ENCODE measurements at places on chromosomes 6 and 20.

- no peak for DNase-seq
These were observed 291.6 kb downstream of the MAFB start for GRCh38 chr20:40397467-40397866.

GRCh38 chr20:49753133-49753532 is 39.5 kb upstream of the B4GALT5 start:
- DNase-seq, result no peak

GRCh38 chr6:170162011-170162774 is 128.7 kb downstream of the DLL1 start:
- DNase-seq, result no peak

DNA sequence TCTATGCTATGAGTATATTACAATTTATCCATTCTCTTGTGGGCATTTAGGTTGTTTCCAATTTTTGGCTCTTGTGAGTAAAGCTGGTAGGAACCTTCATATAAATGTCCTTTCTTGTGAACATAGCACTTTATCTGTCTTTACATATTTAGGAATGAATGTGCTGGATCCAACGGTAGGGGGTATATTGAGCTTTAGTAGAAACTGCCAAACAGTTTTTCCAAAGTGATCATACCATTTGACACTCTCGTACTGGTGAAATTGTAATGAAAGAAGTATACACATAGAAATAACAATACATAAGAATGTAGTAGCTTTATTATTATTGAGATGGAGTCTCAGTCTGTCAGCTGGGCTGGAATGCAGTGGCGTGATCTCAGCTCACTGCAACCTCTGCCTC is 30.9 kb upstream of the ARMH2 start:
- no peak for DNase-seq

DNA sequence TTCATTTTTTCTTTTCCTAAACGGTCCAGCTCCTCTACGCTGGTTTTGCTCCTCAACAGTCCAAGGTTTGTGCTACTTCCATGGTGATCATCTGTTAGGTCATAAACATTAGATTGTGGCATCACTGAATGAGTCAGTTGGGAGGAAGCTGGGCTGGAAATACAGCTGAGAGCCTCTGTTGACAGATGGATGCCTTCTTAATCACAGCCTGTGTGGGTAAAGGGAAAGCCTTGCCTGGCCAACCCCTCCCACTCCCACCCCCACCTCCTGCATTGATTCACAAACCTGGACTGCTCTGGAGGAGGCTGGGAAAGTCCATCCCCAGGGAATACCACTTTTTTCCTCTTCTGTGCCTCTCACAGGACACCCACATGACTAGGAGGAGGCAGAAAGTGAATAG is 180.6 kb upstream of the CCN2 start:
- peak; percentile 62 for DNase-seq

DNA sequence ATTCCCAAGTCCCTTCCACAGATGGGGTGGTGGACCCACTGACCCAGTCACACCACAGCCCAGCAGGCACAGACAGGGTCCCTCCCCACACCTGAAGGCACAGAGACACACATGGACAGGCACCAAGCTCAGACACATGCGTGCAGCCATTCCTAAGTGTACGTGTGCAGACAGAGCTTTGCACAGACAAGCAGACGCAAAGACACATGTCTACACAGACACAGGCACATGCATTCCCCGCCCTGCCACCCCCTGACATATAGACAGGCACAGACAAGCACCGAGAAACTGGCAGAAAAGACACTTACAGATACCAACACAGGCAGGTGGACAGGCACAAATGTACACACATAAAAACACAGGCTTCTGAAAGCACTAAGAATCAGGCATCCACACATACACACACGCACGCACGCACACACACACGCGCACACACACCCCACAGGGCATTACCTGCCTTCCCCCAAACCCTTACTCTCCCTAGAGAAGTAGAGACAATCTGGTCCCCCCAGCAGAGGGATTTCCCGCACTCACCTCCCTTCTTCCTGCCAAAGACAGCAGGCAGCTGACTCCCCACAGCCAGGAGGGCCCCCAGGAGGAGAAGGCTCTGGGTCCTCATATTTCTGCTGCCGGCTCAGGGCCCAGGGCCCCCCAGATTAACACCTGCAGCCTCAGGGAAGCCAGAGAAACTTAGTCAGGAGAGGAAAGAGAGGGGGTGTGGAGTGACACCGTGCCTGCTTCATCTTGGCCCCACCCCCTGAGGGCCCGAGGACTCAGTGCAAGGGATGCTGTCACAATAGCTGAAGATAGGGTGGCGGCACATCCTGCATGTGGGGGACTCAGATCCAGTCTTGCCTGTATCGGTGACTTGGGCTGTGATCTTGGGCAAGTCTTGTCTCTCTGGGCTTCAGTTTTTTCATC is at the start of gene WFDC5:
WFDC5 (minus strand) TSS at position 710 of the 921 bp plus-strand sequence; CDS start at position 619, 91 bp downstream.
- DNase-seq, result no peak

DNA sequence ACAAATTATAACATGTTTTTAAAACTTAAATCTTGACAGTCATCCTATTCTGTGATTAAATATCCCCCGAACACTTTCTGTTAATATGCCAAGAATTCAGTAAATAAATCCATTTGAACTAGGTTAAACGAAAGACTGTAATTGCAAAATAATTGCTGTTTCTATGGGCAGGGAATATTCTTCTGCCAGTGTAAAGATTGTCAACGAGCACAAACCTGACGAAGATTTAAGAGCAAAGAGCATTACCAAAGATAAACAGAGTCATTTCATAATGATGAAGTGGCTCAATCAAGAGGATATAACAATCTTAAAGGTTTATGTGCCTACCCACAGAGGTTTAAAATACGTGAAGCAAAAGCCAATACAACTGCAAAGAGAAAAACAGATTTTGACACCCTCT is 76.3 kb upstream of the ADGRG6 start:
- DNase-seq, result no peak

DNA sequence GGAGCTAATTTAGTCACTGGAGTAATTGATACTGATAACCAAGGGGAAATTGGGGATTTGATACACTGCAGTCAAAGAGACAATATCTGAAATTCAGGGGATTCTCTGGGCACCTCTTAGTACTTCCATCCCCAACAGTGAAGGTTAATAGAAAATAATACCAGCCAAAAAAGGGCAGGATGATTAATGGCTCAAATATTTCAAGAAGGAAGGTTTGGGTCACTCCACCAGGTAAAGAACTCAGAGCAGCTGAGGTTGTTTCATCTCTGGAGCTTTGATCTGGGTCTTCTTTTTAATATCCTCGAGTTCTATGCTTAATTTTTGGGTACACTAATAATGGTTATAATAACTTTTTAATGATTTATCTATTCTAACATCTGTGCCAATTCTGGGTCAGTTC is 70.8 kb downstream of the CDKAL1 start:
- DNase-seq, result no peak

GRCh38 chr6:73085443-73085871 is 139.8 kb downstream of the KHDC1L start:
- no peak for DNase-seq

DNA sequence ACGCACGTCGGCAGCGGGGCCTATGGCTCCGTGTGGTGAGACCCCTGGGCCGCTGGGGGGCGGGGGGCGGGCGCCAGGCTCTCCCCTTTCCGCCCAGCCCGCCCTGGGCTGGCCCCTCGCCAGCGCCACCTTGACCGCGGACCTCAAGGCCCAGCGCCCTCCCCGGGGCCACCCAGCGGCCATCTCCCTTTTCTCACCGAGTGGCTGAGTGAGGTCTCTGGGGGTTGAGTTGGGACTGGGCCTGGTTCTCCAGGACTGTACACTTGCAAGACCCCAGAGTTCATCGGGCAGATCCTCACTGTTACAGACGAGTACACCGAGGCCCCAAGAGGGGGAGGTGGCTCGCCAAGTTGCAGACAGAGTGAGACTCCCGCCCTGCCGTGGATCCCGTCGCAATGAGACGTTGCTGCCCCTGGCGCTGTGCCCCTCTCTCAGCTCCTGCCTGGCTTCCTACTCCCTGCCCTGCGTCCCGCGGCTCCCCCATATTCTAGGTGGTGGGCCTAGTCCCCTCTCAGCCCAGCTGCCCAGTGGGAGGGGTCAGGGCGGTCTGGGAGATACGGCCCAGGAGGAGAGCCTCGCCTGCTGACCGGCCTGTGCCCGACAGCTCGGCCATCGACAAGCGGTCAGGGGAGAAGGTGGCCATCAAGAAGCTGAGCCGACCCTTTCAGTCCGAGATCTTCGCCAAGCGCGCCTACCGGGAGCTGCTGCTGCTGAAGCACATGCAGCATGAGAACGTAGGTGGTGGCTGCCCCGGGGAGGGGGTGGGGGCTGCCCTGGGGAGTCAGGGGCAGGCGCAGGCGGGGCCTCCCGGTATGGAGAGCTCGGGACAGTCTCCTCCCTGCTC is 576 bp downstream of the MAPK13 start:
- DNase-seq, result peak; percentile 82

DNA sequence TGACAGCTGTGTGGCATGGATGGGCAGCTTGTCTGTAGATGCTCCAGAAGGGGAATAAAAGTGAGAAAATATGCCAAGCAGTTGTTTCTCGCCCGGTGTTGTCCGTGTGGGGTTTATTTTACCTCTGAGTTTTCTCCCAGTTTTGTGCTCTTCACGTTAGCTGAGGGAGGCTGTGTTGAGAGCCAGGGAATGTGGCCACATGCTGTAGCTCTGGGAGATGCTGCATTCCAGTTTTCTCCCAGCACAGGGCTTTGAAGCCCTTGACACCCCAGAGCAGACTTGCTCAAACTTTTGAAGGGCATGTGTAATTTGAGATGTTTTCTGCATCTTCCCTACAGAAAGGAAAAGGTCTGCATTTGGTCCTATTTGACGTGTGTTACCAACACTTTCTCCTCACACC is 67.7 kb downstream of the RREB1 start:
- DNase-seq, result no peak

GRCh38 chr20:20037960-20038359 is 14.3 kb downstream of the CRNKL1 start:
- DNase-seq, result no peak

GRCh38 chr20:62925420-62926228 is 681 bp downstream of the DIDO1 start:
- no peak for DNase-seq

DNA sequence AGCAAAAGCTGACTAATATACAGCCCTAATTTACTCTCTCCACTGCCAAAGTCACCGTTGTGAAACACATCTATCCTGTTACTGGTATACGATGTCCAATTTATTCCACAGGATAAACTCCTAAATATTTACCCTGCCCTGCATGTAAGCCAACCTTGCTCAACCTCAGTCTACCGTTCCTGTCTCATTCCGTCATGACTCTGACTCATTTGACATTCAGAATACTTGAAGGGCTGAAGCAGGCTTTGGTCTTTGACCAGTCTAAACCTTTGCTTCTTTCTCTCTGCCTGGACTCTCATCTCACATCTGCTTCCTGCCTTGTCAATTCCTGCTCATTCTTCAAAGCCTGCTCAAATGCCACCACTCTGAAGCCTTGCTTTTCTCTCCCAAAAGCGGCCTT is 157.5 kb downstream of the SCP2D1 start:
- no peak for DNase-seq

GRCh38 chr6:3506200-3506599 is 49.4 kb upstream of the SLC22A23 start:
- no peak for DNase-seq

DNA sequence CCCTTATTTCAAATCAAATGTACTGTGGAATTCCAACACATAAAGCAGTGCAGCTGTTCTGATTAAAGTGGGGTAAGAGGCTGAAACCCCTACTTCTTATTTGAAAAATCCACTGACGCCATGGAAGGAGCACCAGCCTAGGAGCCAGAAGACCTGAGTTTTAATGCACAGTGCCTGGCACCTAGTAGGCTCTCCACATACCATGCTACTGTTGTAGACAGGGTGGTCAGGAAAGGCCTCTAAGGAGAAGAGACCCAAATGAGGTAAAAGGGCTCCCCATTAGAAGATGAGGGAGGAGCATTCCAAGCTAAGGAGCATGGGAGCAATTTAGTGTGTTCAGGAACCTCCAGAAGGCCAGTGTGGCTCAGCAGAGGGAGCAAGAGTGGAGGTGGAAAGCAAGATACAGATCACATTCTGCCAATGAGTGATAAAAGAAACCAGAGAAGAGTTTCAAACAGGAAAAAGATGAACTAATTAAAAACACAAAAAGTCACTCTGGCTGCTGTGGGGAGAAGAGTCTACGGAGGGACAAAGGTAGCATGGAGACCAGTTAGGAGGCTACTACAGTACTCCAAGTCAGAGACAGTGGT is 11.8 kb upstream of the ZNF76 start:
- DNase-seq, result no peak

DNA sequence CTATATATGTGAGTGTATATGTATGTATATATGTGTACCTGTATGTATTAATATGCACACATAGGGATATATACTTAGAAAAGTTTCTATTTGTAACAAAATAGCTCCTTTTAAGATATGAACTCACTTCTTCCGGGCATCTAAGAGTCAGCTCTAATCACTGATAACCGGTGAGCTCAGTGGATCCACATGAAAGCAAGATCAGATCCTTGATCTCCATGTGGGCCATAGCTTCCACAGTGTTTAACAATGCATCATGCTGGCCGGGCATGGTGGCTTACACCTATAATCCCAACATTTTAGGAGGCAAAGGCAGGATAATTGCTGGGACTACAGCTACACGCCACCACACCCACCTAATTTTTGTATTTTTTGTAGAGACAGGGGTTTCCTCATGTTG is 52.6 kb downstream of the ECT2L start:
- no peak for DNase-seq

- DNase-seq, result no peak
These were observed 463.4 kb downstream of the MAFB start for GRCh38 chr20:40225596-40225995.

DNA sequence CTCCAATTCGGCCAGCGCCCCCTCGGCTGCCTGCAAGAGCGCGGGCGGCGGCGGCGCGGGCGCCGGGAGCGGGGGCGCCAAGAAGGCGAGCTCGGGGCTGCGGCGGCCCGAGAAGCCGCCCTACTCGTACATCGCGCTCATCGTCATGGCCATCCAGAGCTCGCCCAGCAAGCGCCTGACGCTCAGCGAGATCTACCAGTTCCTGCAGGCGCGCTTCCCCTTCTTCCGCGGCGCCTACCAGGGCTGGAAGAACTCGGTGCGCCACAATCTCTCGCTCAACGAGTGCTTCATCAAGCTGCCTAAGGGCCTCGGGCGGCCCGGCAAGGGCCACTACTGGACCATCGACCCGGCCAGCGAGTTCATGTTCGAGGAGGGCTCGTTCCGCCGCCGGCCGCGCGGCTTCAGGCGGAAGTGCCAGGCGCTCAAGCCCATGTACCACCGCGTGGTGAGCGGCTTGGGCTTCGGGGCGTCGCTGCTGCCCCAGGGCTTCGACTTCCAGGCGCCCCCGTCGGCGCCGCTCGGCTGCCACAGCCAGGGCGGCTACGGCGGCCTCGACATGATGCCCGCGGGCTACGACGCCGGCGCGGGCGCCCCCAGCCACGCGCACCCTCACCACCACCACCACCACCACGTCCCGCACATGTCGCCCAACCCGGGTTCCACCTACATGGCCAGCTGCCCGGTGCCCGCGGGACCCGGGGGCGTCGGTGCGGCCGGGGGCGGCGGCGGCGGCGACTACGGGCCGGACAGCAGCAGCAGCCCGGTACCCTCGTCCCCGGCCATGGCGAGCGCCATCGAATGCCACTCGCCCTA is 963 bp downstream of the FOXF2 start:
- DNase-seq, result peak; percentile 70

GRCh38 chr6:40754461-40755045 is 167.4 kb upstream of the LRFN2 start:
- DNase-seq, result no peak
